NCI-H1092 treated with DMSO at 0.1 percent for 48 hours (cell line): ENCODE measurements at places on chromosomes 4 and X.
A peak's percentile ranks its signal among the peaks of the same experiment; 100 is the strongest.

DNA sequence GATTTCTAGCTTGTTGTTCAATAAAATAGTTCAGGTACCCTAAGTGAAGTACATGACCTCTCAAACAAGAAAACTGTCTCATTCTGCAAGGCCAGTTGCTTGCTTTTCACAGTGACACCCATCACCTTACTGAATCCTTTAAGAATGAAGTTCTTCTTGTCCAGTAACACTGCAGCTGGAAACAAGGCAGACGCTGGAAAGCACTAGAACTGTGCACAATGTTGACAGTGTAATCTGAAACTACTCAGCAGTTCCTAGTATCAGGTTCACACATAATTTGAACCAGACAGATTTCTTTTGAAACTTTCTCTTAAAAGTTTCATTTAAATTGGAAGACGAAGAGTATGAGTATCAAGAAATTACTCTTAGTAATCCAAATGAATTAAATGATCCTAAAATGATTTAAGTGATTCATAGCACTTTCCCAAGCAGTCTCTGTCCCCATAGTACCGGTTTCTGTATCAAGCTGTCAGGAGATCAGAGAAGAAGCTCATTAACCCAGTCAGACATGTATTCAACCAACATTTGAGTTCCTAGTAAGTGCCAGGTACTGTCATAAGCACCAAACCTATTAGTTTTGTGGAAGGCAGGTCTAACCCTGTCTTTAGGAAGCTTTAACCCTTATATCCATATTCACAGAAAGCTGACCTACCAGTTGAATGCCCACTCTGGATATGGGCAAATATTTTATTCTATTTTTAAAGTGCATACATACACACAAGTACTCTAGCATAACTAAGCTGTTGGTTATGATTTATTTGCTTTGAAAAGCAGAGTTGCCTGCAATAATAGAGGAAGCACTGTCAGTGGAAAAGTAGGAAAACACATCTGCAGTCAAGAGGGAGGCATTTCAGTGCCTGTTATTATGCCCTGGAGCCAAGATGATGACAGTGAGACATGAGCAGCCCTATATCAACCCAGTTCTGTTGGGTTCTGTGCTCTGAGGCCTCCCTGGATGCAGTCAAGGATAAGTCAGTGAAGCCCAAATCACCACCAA, 63.6 kb downstream of the PALLD start:
- peak; percentile 93 for DNase-seq

GRCh38 chr4:3441501-3442459, at the start of gene HGFAC:
TSS of gene HGFAC (plus strand) at chr4:3441968. CDS start at chr4:3442002, 34 bp downstream.
- no peak for DNase-seq

DNA sequence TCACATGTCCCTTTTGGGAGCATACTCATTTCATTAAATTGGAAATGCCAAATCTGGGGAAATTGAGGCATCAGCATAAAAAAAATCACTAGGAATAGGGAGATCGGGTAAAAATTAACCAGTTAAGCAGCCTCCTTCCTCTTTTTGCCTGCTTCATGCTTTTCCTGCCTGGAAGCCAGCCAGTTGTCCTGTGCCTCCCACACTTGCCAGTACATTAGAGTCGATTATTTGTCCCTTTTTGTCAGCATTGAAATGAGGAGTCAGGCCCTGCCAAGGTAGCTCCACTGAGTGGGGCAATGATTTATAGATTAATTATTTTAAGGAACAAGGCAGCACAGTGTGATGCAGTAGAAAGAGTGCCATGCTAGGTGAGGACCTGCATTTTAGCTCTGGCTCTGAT, 55.3 kb downstream of the SH2D1A start:
- peak; percentile 1 for DNase-seq

DNA sequence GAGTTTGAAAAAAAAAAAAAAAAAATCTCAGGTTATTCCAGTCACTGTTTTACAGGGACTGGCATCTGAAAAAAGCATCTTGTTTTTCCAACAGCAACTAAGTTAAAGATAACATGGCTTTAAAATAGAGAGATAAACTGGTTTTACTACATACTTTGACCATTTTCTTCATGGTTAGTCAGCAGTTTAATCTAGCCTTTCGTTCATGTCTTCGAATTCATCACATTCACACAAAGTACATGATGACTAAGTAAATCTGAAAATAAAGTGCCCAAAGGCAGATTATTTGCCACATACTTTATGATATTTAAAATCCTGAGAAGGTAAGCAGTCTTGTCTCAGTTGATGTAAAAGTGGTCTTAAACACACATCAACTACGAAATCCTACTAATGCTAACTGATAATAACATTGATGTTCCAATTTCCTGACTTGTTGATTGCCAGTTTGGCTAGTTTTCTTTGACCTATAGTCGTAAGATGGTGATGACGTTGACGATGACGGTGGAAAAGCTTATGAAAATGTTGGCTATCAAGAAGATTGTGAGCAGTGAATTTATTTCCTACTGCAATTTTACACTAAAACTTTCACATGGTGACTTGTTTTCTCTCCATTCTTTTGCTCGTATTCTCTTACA, 540.5 kb upstream of the BOD1L1 start:
- DNase-seq, result no peak

- DNase-seq, result no peak
Measured at GRCh38 chr4:125801373-125801772, 486.6 kb downstream of the FAT4 start.

GRCh38 chr4:95190751-95191436, 357.9 kb downstream of the UNC5C start:
- peak; percentile 11 for DNase-seq

GRCh38 chr4:15088394-15089035, 86.2 kb downstream of the CPEB2 start:
- no peak for DNase-seq

- DNase-seq, result no peak
Measured at GRCh38 chr4:176443117-176443516, 123.4 kb downstream of the SPCS3 start.

GRCh38 chr4:59222221-59222620, 1977.9 kb upstream of the ADGRL3 start:
- DNase-seq, result no peak

- no peak for DNase-seq
Measured at GRCh38 chr4:160184884-160185283, 1082.0 kb downstream of the RAPGEF2 start.

GRCh38 chrX:153573984-153574383, 25.0 kb downstream of the CCNQ start:
- DNase-seq, result no peak

DNA sequence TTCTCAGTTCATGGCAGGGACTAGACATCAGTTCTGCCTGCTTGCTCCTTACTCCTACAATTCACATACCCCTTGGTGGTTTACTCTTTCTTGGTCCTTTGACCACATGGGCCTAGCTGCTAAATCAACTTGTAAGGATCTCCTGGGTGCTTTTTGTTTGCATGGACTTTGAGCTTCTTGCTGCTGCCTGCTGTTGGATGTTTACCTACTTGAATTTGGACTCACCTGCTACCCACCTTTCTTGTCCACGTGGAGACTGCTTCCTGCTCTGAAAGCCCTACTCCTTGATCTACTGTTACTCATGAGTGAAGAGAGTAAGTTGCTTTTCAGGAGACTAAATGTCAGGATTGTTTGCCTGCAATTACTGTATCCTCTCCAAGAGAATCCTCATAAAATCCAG, 15.2 kb upstream of the ARHGAP24 start:
- no peak for DNase-seq

- no peak for DNase-seq
Measured at GRCh38 chrX:41036668-41037326, 48.4 kb upstream of the USP9X start.

GRCh38 chr4:67436742-67437141, 108.6 kb downstream of the CENPC start:
- no peak for DNase-seq

DNA sequence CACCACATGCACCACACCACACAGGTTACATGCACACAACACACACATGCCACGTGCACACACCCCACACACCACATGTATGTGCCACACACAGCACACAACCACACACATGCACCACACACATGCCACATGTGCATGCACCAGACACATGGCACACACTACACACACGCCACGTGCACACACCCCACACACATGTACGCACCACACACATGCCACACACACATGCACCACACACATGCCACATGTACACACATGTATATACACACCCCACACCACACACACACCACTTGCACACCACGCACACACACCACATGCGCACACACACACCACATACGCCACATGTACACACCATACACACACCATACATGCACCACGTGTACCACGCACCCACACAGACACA, 19.6 kb upstream of the MSANTD1 start:
- no peak for DNase-seq

- DNase-seq, result no peak
Measured at GRCh38 chrX:122219226-122219625, 964.9 kb upstream of the GRIA3 start.

GRCh38 chrX:39592776-39593175, 505.0 kb downstream of the BCOR start:
- DNase-seq, result no peak

GRCh38 chrX:40006106-40007017, 91.4 kb downstream of the BCOR start:
- DNase-seq, result no peak

DNA sequence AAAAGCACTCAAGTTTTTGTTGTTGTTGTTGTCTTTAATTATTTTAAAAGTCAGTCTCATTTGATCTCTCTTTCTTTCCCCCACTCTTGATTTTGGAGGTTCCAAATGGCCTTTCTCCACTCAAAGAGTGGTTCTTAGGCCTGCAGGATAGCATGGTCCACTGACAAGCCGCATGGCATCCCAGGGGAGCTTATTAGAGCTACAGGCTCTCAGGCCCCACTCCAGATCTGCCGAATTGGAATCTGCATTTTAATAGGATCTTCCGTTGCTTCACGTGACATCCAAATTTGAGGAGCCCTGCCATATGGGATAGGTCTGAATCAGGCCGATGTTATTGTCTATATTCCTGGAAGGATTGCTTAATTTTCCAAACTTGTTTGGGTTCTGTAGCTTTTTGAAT, 72.1 kb downstream of the CPE start:
- no peak for DNase-seq

GRCh38 chr4:56078866-56079265, 130.1 kb downstream of the CEP135 start:
- DNase-seq, result no peak

DNA sequence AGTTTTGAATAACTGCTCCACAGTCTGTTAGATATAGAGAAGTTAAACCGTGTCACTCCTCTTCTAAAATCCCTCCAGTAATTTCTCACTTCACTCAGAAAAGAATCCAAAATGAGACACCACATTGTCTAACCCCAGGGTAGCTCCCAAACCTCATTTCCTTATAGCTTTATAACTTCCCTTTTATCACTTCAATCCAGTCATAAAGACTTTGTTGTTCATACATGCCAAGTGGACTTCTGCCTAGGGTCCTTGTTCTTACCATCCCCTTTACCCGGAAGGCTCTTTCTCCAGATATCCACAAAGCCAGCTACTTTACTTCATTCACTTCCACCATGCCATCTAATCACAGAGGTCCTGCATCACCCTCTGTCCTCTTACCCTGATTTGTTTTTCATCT, 156.2 kb downstream of the GABRB1 start:
- no peak for DNase-seq

DNA sequence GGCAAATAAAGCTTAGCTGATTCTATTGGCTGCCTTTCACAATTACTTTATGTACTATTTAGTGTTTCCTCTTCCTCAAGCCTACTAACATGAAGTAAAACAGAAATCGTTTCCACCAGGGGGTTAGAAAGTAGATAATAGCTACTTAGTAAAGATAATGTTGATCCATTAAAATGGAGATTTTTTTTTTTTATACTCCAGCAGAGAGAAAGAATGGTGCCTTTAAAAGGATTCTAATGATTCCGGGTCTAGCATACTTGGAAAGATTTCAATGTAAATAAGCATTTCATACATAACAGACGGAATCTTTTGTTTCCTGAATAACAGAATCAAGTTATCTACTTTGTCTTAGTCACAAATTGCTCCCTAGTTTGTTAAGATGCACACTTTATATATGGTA, 37.1 kb downstream of the GK start:
- no peak for DNase-seq

DNA sequence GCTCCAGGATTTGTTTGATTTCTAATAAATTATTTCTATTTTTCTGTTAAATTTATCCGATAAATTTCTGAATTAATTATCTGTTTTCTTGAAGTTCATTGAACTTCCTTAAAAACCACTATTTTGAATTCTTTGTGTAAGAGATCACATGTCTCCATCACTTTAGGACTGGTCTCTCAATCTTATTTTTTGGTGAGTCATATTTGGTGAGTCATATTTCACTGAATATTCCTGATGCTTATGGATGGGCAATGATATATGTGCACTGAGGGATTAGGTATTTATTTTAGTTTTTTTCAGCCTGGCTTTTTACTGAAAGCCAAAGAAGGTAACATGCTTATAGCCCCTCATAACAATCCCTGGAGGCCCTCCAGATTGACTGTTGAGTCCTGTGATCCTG, 48.5 kb upstream of the IL15 start:
- DNase-seq, result no peak

- DNase-seq, result no peak
Measured at GRCh38 chr4:142036795-142037583, 400.6 kb downstream of the IL15 start.

DNA sequence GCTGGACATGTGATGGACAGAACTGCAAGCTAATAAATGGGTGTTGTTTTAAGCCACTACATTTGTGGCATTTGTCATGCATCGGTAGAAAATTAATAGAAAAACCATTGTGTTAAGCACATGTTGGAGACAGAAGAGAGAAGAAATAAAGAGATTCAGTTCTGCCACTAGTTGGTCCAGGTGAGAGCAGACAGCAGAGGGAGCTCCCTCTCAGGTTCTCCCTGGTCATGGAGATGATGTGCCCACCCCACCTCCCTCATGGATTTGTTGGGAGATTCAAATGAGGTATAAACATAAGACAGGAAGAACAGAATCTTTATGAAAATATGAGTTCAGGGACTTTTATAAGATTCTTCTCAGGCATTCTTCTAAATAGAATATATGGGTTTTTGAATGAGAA, 36.8 kb upstream of the OCIAD2 start:
- no peak for DNase-seq

DNA sequence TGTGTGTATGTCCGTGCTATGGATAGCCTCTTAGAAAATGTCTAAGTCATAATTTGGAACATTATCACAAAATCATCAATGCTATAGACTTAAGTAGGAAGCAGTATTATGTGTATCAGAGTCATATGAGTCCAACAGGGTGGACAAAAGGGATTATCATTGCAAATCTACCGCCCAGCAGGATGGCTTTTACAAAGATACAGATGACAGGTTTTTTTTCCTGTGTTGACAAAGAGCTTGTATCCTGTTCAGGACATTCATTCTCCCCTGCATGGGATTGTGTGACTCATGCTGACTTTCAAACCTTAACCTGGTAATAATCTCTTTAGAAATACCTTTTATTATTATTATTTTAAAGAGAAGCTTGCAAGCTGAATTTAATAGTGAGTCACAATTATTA, 310.3 kb upstream of the GNPDA2 start:
- DNase-seq, result no peak

- DNase-seq, result no peak
Measured at GRCh38 chr4:186260117-186260503, 5.9 kb upstream of the F11 start.

DNA sequence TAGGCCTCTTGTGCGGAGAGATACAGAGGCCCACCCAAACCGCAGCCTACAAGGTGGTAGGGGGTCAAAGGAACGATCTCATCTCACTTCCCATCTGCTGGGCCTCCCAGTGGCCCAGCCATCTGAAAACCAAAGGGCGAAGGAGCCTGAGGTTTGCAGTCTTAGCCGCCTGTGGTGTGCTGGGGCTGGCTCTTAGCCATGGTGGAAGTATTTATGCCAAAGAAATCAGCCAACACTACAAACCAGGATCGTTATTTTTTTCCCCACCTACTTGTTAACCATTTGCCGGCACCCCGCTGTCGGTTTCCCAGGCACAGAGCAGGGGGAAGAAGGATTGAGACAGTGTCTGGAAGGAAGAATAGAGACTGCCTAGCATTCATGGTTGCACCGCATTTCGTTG, 30.9 kb upstream of the CDKL5 start:
- DNase-seq, result no peak
